ENCODE measurements at places on chromosomes 7 and 10. TPM values are rescaled to one million over a fixed set of nuclear protein-coding genes. Genes with fewer than 3 reads are reported as not detected.

DNA sequence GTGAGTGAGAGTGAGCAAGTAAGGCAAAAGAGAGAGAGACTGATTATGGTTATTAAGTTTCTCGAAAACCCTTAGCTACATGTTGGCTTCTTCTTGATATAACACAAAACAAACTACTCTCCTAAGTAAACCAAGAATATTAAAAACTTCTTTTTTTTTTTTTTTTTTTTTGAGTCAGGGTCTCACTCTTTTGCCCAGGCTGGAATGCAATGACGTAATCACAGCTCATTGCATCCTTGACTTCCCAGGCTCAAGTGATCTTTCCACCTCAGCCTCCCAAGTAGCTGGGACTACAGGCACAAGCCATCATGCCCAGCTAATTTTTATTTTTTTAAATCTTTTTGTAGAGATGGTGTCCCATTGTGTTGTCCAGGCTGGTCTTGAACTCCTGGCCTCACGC is 102.2 kb upstream of the IL6 start:
- DNase-seq: no peak

Gene IL2RA
- total RNA-seq: not detected

DNA sequence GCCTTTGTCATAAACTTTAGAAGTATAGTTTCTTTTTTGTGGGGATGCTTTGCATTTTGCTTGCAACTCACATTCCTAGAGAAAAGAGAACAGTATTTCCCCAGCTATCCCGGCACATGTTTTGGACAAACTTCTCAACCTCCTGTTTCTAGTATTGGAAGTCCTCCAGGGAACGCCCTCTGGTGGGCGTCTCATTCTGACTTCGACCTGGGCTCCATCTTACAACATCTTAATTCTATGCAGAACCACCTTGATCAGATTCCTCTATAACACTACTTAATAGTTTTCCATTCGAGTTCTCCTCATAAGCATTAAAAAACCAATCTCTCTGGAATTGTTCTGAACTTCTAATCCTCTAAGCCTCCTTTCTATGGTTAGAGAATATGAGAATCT is 139.5 kb upstream of the FZD8 start:
- no peak for DNase-seq

DNA sequence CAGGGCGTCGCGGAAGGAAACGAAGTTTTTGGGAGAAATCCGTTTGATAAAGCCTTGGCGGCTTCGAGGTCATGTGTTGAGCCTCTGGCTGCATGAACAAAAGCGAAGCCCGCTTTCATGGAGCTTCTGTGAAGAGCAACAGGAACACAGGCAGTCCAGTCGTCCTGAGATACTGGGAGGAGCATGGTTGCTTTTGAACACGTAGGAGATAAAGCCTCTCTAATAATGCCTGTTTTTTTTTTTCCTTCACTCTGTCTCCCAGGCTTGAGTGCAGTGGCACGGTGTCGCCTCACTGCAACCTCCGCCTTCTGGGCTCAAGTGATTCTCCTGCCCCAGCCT is 473 bp upstream of the ZNF32 start:
- no peak for DNase-seq

Gene AGBL3
- total RNA-seq: 2.3 TPM

Gene NPC1L1
- 0.35 TPM for total RNA-seq

Gene GLI3
- 0.35 TPM for total RNA-seq

DNA sequence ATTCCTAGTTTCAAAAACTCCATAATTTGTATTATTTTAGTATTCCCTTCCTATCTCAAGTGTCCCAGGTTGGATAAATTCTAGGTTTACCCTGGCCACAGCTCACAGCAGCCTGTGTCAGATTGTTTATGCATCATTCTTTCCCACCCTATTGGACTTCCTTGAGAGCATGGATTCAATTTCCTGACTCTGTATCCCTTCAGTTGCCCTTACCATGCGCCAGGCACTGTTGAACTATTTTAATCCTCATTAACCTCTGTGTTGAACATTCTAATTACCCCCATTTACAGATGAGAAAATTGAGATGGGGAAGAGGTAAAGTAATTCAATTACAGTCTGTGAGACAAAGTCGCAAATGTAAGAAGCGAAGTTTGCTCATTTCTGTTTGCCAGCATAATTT is 58.8 kb downstream of the STEAP1B start:
- DNase-seq: no peak

Gene CRTAC1
- 0.17 TPM for total RNA-seq

GRCh38 chr10:224571-224970 is 89.3 kb downstream of the ZMYND11 start:
- no peak for DNase-seq

GRCh38 chr10:127999297-128000129 is 92.6 kb downstream of the PTPRE start:
- DNase-seq: no peak

DNA sequence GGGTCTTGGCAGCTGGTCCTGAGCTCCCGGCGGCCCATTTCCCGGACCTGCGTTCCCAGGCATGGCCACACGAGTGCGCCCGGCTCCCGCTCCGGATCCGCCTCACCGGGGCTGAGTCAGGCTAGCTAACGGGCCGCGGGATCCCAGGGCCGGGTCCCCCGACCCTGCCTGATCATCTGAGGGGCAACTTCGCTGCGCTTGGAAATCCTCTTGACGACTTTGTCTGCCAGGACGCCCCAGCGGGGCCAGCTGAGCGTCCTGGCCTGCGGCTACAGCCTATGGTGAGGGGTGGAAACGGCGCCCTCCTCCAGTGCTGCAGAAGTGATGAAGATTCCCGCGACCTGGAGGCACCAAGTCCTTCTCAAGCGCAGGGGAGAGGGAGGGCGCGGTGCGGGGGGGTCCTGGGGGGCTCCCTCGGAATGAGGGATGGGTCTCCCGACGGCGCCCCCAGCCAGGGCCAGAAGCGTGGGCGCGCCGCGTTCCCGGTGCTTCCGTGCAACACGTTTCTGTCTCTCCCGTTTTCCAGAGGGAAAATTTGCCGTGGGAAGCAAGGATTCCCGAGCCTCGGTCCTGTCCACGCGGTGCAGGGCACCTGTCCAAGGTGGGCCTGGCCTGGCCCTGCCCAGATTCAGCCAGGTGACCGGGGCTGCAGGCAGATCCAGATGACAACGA is 212.4 kb downstream of the CCSER2 start:
- DNase-seq: no peak
